Regular cardiac myocyte (primary cell): ENCODE measurements at places on chromosomes 12 and 14. TPM values are rescaled to one million over a fixed set of nuclear protein-coding genes. Genes with fewer than 3 reads are reported as not detected.

ITGA5 gene
- 290 and 347 TPM in 2 replicates for total RNA-seq

FNTB gene
- total RNA-seq: 11.8 and 15.1 TPM in 2 replicates

SERPINA10 gene
- total RNA-seq: under 0.01 TPM in 1 of 2 replicates, not detected in the other

NANOG gene
- not detected in 2 replicates for total RNA-seq

PIANP gene
- under 0.01 TPM in 2 replicates for total RNA-seq

TCL1B gene
- not detected in 2 replicates for total RNA-seq

CLEC2A gene
- total RNA-seq: not detected in 2 replicates

PTPN6 gene
- under 0.01 TPM in 1 of 2 replicates, not detected in the other for total RNA-seq

BCL2L14 gene
- total RNA-seq: not detected in 2 replicates

TSPAN19 gene
- not detected in 2 replicates for total RNA-seq

HSPA2 gene
- total RNA-seq: 2.3 and 5.9 TPM in 2 replicates

GPD1 gene
- total RNA-seq: under 0.01 and 0.56 TPM in 2 replicates

STAC3 gene
- 0.19 and 1.1 TPM in 2 replicates for total RNA-seq

NOXRED1 gene
- total RNA-seq: 0.19 and 0.28 TPM in 2 replicates

DAO gene
- total RNA-seq: not detected in 2 replicates

INSM2 gene
- total RNA-seq: under 0.01 TPM in 1 of 2 replicates, not detected in the other

GNPTAB gene
- total RNA-seq: 33.5 and 121 TPM in 2 replicates

FAM90A1 gene
- under 0.01 and 0.28 TPM in 2 replicates for total RNA-seq

ACSM4 gene
- not detected in 2 replicates for total RNA-seq

PRPH gene
- total RNA-seq: under 0.01 and 0.85 TPM in 2 replicates

GPR132 gene
- not detected in 2 replicates for total RNA-seq

ARMH4 gene
- total RNA-seq: 0.96 and 5.1 TPM in 2 replicates

PRB2 gene
- total RNA-seq: not detected in 2 replicates
